ENCODE measurements at places on chromosomes 11 and 22.

DNA sequence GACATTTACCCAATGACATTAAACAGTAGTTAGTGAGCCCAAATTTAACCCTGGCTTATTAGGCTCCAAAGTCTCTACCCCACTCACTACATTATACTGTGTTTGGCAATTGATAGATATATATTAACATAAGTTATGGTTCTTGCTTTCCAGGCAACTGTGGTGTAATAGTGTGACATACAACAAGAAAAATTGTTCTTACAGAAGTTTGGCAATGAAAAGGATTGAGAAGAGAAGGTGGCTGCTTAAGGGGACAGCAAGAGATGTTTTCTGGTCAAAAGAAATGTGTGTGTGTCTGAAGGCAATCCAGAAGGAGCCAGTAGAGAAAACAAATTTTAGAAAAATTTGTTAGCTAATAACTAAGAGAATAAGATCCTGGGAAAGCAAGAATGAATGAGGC is 132.4 kb downstream of the SWAP70 start:
- DNase-seq = no peak

DNA sequence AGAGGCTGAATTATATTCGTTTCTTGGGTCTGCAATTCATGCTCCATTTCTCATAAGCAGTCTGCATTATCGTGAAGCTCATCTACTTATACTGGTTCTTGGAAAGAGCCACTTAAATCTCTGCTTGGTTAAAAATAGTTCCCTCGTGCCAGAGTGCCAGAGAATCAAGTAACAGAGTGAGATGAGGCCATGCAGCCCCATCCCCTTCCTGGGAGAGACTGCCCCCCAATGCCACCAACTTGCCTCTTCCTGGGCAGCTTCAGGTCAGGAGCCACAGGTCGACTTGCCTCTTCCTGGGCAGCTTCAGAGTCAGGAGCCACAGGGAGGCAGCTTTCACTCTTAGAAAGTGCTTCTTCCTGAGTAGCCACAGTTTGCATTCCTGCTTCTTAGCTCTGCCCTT is 223.9 kb upstream of the ZBED5 start:
- DNase-seq = no peak

- no peak for DNase-seq
These were observed 49.7 kb downstream of the CCDC34 start for GRCh38 chr11:27313157-27313821.

GRCh38 chr22:49103314-49104059 is 724.2 kb downstream of the BRD1 start:
- DNase-seq = no peak

DNA sequence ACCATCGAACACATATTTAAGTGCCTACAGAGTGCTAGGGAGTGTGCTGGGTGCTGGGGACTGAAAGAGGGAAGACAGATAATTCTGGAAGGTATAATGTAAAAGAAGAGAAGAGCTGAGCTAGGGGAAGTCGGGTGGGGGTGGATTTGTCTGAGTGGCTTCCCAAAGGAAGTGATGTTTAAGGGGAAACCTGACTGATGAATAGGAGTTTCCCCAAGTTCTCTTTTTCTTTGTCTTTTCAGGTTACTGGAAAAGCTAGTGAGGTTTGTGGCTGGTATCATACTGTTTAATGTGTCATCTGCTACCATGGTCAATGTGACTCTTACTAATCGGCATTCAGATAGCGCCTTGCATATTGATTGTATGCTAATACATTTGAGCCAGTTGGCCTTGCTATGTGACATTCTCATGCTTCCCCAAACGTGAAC is 151.6 kb upstream of the MTMR2 start:
- DNase-seq = no peak

DNA sequence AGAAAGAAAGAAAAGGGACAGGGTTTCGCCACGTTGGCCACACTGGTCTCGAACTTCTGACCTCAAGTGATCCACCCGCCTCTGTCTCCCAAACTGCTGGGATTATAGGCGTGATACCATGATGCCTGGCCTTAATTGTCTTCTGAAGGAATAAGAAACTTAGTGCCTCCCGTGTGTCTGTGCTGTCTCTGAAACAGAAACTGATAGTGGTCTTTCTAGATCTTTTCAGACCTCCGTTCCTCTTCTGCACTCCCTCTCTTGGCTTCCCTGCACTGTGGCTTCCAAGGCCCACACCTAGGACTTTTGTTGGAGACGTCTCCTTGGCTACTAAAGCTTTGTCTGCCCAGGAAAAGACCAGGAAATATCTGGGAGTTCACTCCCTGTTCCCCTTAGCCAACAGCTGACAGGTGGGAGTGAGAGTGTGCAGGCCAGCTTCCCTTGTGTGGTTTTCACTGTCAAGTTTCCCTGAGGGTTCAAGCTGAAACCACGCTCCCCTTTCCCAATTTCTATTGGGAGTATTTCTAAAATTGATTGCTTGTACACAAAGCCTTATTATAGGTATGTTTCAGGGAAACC is 10.1 kb upstream of the HTR3B start:
- no peak for DNase-seq

GRCh38 chr11:103946793-103947545 is 89.5 kb upstream of the DDI1 start:
- no peak for DNase-seq

GRCh38 chr22:43239193-43239780 is 52.4 kb upstream of the TTLL12 start:
- DNase-seq = no peak

GRCh38 chr11:69010964-69011623 is 2.0 kb downstream of the MRGPRF start:
- DNase-seq = no peak

DNA sequence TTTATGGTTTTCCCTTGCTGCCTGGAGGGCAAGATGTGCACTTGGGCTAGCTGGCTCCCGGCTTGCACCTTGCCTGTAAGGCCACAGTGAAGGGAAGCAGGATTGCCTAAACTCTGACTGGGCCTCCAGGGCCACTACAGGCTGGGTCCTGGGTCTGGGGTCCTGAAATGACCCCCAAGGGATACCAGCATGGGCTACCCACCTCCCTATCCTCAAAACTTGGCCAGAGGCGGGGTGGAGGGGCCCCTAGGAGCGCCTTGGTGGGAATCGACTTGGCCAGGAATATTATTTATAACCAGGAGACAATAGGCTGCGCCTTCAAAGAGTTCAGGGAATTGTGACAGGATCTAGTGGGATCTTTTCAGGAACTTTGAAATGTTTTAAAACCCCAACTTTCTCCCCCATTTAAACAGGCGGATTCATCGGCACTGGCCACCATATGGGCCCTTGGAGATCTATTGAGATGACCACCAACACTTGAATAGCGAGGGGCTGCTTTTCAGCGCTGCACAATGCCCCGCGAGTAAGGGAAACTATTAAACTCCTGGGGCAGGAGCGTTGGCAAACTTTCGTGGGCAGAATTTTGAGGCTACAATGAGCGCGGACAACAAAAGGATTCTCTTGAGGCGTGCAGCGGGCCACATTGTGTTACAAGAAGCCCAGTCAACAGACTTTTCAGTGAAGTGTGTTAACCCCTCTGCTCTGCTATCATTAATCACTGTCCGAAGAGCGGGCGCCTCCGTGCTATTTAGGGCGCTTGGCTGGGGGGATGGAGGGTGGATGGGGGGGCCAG is 15.2 kb downstream of the PAX6 start:
- no peak for DNase-seq

DNA sequence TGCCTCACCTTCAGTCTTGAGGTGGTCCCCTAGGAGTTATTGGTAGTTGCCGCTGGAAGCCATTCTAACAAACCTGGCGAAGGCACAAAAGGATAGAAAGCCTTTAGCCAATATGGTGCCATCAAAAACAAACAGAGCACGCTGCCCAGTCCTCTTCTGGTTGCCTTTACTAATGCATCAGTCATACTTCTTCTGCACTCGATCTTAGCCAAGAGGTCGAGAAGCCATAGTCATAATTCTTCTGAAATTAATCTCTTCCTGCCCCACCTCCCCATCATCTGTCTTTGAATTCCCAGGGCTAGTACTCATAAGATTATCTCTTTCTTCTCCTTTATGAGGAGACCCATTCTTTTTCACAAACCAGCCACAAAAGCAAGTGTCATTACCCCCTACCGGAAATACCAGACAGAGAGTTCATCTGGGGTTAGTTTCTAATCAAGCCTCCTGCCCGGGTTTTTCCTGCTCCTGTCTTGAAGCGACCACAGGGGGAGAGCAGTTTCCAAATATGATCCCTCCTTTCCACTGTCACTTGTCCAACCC is 21.4 kb upstream of the EHF start:
- DNase-seq = no peak

- DNase-seq = no peak
These were observed 407.0 kb downstream of the BRD1 start for GRCh38 chr22:49420651-49421050.
